ENCODE measurements at places on chromosomes 16 and 17.

GRCh38 chr17:17840751-17841591, 4.2 kb upstream of the SREBF1 start:
- DNase-seq = no peak

DNA sequence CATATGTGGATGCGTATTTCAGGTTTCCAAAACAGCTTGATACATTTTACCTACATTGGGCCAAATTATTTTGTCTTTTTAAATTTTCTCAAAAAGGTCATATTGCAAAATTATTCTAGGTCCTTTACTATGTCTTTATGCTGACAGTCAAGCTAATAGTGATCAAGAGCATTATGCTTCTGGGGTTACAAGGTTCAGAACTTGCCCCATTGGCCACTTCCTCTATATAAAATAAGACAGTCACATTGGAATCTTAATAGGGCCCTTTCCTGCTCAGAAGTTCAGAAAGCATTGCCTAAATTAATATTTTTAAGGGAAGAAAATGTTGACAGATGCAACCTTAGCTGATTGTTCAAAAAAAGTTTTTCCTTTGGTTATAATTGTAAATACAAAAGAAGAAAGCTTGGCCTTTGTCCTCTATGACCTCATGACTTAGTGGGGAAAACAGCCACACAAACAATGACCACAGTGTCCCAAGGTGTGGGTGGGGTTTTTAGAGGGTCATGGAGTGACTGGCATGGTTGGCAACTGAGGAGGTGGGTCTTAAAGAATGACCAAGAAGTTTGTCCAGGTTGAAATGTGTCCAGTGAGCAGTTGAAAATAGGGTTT, 11.8 kb upstream of the RAB11FIP4 start:
- no peak for DNase-seq

GRCh38 chr17:44757918-44758413, 822 bp upstream of the ADAM11 start:
- no peak for DNase-seq

GRCh38 chr17:67068999-67069398, 24.6 kb downstream of the CACNG1 start:
- DNase-seq = no peak

DNA sequence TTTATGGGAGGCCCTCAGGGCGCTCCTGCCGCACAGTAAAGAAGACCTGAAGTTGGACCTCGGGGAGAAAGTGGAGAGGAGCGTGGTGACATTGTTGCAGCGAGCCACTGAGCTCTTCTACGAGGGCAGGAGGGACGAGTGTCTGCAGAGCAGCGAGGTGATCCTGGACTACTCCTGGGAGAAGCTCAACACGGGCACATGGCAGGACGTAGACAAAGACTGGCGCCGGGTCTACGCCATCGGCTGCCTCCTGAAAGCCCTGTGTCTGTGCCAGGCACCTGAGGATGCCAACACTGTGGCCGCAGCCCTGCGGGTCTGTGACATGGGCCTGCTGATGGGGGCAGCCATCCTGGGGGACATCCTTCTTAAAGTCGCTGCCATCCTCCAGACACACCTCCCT, 6.8 kb downstream of the KDM8 start:
- no peak for DNase-seq

- no peak for DNase-seq
Observed at GRCh38 chr17:63555500-63556156, 5.4 kb downstream of the DCAF7 start.

DNA sequence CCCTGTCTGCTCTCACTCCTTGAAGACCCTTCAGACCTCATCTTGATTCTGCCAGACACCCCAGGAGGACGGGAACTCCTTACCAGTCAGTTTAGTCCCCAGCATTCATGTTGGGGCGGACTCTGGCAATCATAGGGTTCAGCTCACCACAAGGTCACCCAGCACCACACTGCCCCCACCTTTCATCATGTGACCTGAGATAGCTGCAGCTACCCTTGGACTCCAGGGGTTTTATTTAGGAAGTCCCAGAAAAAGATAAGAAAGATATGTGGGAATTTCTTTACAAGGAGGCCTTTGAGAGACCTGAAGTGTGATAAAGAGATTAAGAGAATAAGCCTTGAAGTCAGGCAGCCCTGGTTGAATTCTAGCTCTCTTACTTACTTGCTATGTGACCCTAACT, 59.8 kb upstream of the NLK start:
- no peak for DNase-seq

- DNase-seq = no peak
Observed at GRCh38 chr16:71351558-71351901, 7.0 kb upstream of the CALB2 start.

GRCh38 chr17:79221597-79221996, 147.0 kb downstream of the ENGASE start:
- DNase-seq = no peak

GRCh38 chr17:54785643-54786268, 114.9 kb upstream of the TOM1L1 start:
- DNase-seq = no peak

DNA sequence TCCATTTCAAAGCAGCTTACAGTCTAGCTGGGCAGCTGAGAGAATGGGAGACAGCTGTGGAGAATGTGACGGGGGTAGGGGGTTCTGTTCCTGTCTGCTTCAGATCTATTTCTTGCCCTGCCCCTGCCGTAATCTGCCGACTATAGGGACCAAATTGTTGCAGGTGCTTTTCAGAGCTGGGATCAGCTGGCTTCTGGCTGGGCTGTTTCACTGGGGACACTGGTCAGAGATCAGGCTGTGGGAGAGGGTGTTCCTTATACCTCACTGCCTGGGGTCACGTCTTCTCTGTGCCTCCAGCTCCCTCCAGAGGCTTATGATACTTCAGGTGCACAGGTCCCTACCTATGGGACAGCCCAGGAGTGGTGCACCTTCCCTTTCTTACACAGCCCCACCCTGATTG, 514.9 kb upstream of the GOT2 start:
- DNase-seq = no peak

DNA sequence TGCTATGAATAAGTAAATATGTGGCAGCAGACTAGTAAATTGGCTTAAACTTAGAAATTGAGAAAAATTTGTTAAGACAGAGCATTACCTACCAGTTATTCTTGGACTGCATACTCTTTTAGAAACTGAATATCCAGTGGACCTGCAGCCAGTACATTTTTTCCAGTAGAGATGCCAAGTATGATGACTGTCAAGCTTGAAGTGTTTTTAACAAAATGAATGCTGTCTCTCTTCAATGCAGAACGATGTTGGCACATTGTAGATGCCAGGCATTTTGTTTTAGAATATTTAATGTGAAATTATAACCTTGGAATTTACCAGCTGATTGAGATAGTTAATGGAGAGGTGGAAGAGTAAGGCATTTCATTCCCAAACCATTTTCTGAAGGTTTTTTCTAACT, 52.5 kb downstream of the NFAT5 start:
- DNase-seq = no peak

DNA sequence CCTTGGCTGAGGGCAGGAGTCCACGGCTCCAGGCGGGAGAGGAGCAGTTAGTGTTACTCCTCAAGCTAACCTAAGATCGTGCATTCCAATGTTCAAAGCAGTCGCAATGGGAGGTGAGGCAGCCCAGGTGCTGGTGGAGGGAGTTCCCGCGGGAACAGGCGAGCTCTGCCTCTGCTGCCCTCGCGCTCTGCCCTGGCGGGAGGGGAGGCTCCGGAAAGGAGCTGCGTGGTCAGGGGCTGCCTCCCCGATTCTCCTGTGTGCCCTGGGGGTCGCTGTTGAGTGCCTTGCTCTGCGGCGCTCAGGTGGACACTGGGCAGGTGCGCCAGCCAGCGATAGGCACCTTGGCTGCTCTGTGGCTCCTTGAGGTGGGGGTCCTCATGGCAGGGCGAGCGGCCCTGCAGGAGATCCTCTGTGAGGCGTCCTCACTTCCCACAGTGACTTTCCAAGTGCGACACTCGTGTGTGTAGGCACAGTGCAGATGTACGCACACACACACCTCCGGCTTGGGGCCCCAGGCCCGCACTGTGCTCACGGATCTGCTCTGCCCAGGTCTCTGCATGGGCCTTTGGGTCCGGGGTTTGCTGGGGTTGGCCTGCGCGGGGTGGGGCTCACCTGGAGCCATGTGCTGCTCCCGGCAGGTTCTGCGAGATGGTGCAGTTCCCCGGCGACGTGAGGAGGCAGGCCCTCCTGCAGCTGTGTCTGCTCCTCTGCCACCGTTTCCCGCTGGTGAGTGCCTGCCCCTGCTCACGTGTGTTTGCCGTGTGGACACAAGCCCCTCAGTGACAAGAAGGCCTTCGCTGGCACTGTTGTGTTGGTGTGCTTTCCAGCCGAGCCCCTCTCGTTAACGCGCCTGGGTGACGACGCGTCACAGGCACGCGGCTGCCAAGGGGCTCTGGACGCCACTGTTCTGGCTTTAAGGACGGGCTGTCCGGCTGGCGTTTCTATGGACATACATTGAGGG, 97.9 kb upstream of the ZNF750 start:
- DNase-seq = no peak

- no peak for DNase-seq
Observed at GRCh38 chr16:27408602-27409031, 6.6 kb downstream of the IL21R start.

- DNase-seq = peak; percentile 25
Observed at GRCh38 chr16:66553223-66553622, 847 bp downstream of the CKLF start.

DNA sequence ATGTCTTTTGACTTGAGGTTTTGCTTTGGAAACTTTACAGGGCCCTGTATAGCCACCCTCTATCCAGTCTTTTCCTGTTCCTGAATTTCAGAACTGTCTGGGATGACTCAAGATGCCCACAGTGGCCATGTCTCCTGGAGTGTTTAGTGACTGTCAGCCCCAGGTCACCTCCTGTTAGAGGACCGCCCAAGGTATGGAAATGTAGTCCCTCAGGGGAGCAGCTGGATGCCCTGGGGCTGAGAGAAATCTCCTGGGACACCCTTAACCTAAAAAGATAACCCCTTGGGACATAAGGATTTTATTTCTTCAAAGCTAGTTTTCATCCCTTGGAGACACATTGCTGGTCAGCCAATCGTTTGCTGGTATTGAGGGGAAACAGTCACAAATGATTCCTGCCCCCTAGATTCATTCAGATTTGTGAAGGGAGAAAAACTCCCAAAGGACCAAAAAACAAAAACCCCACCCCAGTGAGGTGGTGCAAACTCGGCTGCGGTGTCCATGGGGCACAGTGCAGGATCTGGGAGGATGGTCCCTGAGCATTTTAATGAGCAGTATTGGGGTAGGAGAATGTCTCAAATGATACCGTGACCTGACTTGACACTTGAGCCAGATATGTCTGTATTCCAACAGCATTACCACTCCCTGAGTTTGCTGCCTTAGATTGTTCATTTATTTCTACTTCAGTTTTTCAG, 1.7 kb downstream of the ZNF267 start:
- no peak for DNase-seq

DNA sequence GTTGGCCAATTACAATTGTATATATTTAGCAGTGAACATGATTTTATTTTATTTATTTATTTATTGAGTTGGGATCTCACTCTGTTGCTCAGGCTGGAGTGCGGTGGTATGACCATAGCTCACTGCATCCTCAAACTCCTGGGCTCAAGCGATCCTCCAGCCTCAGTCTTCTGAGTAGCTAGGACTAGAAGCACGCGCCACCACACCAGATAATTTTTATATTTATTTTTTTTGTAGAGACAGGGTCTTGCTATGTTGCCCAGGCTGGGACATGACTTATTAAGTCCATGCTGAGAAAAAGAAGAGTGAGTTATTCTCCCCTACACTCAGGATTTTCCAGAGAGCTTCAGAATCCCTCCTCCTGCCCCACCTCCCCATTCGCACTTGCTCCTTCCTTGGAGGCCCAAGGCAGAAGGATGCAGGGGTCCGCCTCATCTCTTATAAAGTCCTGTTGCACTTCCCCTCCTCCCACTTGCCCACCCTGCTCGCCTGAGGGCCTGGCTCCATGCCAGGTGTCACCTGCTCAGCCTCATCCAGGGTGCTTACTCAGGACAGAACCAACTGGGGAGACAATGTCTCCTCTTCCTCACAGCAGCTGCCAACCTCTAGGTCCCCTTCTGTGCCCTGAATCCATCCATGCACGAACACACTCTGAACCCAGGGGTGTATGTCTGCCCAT, 16.1 kb upstream of the SP2 start:
- no peak for DNase-seq

- peak; percentile 63 for DNase-seq
Observed at GRCh38 chr17:74923538-74924249, 379 bp upstream of the OTOP2 start.

DNA sequence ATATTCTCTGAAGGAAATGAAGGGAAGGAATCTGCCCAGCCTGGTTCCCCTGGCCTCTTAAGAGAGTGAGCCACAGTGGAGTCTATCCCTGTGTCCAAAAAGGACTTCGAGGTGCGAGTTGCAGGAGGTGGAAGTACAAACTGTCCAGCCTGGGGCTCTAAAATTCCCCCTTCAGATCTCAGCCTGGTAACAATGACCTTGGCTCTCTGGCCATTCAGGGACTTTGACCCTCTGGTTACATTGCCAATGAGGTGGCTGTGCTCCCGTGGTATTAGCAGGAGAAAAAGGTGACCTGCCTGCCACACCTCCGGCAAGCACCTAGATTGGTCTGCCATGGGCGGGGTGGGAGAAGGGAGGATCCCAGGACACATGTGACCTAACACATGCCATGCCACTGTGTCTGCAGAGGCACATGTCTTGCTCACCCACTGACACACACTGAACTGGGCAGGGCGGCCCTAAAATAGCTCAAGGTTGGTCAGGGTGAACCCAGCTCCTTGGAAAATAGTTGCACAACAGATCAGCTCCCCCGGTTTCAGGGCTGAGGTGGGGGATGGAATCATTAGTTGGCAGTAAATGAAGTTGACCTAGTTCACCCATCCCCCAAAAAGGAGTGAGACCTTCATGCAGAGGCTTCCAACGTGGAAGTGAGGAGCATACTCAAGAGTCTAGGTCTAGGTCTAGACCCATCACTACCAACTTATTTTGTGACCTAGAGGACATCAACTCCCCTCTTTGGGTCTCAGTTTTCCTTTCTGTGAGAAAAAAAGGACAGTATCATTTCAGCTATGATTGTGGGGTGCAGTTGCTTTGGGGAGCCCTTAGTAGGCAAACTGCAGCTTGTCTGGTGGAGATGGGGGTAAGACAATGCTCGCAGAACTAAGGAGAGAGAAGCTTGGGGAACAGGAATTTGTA, 2.2 kb downstream of the NR1D1 start:
- DNase-seq = no peak

GRCh38 chr17:2174468-2175293, 119.8 kb downstream of the HIC1 start:
- no peak for DNase-seq

Measured in CD4-positive, alpha-beta T cell treated with Interleukin-15 for 4 hours (primary cell).